ENCODE measurements at places on chromosomes 7 and 10.

GRCh38 chr10:35578618-35578956 is 26.6 kb upstream of the GJD4 start:
- peak; percentile 36 for DNase-seq

DNA sequence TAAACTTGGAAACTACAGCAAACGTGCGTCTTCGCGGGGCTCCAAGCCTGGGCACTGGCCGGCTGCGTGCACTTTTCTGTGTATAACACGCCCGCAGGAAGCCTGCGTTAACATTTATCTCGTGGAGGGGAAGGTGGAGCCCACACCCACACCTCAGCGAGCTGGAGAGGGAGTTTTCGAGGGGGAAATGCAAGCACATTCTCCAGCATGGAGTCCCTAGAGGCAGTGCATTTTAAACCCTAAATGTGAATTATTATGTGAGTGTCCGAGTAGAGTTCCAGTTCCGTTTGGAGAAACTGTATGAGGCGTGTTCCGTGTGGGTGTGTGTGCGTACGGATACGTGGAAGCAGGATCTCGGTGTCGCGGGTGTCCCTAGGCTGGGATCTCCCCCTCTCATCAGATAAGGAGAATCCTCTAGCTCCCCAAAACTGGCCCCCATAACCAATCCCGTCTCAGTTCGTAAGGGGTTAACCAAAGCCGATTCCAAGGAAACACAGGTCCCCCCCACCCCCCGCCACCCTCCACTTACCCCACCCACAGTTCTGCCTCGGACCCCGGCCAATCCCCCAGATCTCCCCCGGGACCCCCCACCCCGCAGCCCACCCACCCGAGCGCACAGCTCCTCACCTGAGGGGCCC is 403 bp downstream of the CDK6 start:
- no peak for DNase-seq

DNA sequence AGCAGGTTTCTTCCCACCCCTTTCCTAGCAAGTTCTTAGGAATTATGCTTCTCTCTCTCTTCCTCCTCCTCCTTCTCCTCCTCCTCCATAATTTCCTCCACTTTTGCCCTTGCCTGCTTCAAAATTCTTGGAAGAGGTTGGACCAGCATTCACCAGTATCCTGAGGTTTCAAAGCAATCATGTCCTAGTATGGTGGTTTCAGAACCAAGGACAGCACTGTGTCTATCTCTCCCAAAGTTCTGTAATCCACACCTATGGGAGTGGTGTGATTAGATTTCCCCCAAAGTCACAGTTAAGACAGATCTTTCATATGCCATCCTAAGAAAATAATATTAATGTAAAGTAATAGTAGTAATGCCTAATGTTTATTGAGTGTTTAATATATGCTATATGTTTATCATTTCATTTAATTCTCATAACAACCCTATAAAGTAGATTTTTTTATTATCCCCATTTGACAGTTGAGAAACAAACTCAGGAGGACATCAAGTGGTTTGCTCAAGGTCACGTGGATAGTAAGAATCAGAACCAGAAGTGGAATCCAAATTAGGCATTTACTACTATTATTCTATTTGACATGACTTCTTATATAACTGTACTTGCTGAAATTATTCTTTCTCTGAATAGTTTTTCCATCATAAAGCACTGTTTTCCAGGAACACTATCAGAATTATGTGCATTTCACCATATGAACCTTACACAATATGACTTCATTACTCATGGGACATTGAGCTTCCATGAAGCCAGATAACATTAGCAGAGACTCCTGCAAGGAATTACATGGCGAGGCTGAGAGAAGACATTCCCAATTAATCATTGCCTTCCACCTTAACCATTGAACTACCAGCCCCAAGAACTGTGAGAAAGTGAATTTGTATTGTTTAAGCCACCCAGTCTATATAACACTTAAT is 91.4 kb downstream of the IPMK start:
- no peak for DNase-seq

GRCh38 chr10:85548034-85548433 is 818.6 kb downstream of the GRID1 start:
- peak; percentile 75 for DNase-seq

- no peak for DNase-seq
Observed at GRCh38 chr10:34119456-34119855, 695.6 kb downstream of the PARD3 start.

GRCh38 chr10:122638106-122638505 is 61.5 kb downstream of the C10orf120 start:
- no peak for DNase-seq

- DNase-seq = peak; percentile 48
Observed at GRCh38 chr7:149873970-149874643, 338 bp downstream of the ATP6V0E2 start.

DNA sequence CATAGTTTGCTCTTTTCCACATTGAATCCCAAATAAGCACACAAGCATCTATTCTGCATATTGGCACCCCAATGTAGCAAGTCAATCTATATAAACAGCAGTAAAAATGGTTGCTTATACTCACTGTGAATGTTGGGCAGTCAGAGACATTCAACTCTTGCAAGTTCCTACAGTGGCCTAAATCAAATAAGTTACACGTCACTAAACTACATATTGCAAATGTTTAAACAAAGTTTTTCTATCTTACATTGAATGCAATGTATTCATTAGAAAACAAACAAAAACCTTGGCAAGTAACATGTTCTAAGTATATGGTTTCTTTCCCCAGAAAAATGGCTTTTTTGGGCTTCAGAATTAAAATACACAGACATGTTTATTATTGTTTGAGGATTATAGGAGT is 19.0 kb downstream of the LRRC17 start:
- DNase-seq = no peak

- DNase-seq = no peak
Observed at GRCh38 chr10:3398825-3399646, 226.5 kb upstream of the PITRM1 start.

DNA sequence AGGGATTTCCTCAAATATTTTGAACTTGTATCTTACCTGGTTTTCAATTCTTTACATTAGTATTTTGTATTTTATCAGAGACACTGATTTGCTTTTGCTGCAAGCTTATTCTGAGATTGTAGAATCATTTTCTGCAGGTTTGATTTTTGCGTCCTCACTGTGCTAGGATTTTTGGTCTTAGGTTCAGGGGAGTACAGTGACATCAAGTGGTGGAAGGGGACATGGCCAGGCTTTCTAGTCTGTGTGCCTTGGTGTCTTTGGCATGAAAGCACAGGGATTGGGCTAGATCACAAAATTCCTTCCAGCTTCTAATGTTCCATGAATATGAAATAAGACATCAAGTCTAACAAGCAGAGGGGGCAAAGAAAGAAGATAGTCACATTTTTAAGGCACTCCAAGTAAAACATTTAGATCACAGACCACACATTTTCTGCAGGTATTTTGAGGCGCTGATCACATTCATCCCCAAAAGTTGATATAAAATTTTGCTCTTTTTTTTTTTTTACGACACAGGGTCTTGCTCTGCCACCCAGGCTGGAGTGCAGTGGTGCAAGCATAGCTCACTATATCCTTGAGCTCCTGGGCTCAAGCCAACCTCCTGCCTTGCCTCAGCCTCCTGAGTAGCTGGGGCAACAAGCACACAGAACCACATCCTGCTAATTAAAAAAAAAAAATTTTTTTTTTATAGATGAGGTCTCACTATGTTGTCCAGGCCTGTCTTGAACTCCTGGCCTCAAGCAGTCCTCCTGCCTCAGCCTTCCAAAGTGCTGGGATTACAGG is 124.4 kb downstream of the PON1 start:
- DNase-seq = peak; percentile 58

DNA sequence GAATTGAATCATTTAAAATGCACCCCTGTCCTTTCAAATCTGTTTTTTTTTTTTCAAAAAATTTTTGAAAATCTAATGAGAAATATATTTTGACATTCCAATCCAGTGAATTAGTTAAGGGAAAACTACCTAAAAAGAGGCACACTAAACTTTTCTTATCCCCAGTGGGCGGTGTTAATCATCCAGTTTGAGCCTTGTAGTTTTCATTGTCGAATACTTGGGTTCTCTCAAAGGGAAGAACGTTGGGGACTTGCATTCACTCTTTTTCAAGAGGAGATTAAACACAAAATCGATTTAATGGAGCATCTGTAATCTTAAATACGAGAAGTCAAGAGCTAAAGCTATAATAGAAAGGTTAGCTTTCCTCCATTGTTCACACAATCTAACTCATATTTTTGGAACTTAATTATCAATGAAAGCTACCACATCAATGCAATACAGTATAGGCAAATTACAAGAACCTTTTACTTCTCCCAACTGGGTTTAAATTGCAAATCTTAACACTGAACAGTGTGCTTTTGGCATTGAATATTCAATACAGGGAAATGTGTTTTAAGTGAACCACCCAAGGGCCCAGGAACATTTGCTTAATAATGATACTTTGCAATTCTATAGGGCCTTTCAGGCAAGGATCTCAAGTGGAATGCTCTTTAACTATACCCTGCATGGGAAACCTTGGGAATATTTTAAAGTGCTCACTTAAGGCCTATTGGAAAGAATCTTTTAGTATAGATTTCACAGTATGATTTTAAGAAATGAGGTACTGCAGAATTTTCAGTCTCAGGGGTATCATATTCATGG is 13.1 kb upstream of the SP8 start:
- no peak for DNase-seq

DNA sequence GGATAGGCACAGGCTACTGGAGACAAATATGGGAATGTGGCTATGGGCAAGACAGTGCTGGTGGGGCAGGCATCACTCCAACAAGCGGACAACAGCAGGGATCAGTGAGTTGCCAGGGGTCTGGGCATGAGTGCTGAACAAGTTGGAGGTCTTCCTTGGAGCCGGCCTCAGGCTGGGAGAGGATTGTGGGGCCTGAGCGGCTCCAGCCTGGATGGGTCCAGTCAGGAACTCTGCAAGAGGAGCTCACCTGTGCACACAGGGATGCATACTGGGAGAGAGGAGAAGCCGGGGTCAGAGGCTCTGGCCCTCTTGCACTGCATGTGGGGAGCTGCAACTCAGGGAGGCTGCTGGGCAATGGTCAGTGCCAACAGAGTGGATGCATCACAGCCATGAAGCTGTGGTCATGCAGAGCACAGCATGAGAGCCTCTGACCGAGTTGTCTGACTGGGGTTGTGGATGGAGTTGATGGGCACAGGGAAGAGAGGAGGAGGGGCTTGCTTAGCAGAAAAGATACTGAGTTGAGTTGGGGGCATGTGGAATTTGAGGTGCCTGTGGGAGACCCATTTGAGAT is 204.0 kb upstream of the ZNF32 start:
- no peak for DNase-seq

DNA sequence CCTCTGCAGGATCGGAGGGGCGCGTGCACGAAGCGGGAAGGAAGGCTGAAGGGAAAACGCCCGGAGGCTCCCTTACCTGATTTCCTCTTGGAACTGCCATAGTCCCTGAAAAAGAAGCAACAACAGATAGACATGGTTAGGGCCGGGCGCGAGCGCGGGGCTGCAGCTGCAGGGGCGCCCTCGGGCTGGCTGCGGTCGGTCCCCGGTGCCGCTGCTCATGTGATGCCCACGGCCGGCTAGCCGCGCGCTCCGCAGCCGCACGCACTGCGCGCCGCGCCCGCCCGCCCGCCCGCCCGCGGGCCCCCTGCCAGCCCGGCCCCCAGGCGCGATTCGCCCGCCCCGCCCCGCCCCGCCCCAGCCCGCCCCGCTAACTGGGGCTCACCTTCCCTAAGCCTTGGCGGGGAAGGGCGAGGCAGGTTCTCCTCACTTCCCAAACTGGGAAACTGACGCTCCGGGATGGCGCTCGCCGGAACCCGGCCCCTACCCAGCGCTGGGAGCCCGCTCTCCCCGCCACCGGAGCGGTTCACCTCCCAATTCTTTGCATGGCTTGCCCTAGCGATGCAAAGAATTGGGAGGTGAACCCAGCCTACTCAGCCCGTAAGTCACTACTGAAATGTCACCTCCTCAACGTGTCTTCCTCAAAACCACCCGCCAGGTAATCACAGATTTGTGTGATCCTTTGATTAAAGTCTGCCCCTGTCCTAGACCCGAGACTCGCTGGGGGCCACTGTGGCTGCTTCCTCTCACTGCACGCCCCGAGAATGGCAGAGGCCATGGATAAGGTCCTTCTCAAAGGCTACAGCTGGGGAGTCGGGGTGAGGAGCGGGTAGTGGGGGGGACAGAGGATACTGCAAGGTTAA is 162.2 kb downstream of the SH3PXD2A start:
- peak; percentile 22 for DNase-seq

- no peak for DNase-seq
Observed at GRCh38 chr7:5349005-5349380, 66.2 kb downstream of the SLC29A4 start.

- DNase-seq = no peak
Observed at GRCh38 chr7:988426-988911, 5.5 kb downstream of the CYP2W1 start.

DNA sequence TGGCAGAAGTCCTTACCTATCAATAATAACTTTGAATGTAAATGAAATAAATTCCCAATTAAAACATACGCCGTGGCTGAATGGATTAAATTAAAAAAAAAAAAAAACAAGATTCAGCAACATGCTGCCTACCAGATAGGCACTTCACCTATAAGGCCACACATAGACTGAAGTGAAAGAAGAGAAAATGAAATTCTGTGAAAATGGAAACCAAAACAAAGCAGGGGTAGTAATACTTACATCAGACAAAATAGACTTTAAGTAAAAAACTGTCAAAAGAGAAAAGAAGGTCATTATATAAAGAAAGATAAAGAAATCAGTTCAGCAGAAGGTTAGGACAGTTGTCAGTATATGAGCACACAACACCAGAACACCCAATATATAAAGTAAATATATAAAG is 55.3 kb downstream of the TCAF1 start:
- no peak for DNase-seq

DNA sequence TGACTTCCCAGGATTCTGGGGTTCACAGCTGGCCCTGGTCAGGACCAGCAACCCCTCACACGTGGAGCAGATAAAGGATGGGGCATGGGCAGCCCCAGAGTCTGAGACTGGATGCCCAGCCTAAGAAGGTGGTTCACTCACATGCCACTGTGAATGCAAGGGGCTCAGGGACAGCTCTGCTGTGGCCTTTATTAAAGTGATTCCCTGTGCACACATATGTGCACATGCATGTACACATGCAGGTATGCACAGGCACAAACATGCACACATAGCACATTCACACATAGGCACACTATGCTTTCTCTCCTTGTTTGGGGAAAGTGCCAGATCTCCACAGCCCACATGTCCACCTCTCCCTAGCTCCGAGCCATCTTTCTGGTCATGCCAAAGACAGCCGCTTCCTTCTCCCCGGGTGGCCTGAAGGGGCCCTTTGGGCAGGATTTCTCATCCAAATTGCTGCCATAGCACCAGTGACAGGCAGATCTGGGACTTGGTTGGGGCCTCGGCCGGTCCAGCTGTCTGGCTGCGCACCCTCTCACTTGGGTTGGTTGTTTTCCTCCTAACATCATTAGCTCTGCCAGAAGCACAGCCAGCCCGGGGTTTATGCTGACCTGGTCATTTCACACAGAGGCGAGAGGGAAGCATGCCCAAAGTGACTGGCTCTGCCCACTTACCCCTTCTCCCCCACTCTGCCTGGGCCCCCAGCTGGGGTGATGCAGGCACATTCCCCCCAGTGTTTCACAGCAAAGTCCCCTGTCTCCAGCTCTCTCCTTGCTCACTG is 1.4 kb downstream of the GCK start:
- DNase-seq = no peak

GRCh38 chr10:17409170-17409733 is 45.1 kb downstream of the ST8SIA6 start:
- DNase-seq = no peak

- DNase-seq = no peak
Observed at GRCh38 chr10:62330213-62330612, 44.0 kb upstream of the ZNF365 start.

All from NCI-H2171 treated with DMSO at 0.1 percent for 48 hours (cell line).